ENCODE measurements at places on chromosomes 2 and 18. TPM values are rescaled to one million over a fixed set of nuclear protein-coding genes. Genes with fewer than 3 reads are reported as not detected.

Gene GAL3ST2
- total RNA-seq, result 1.3 TPM

Gene CYRIA
- total RNA-seq, result 1.8 TPM

GRCh38 chr2:8505311-8505920, 176.4 kb upstream of the ID2 start:
- DNase-seq, result no peak

Gene LOXHD1
- total RNA-seq, result not detected

GRCh38 chr2:24620936-24621335, 129.9 kb downstream of the NCOA1 start:
- no peak for DNase-seq

- DNase-seq, result no peak
These were observed 1.6 kb upstream of the LPIN1 start for GRCh38 chr2:11744631-11745394.

Gene CPSF3
- total RNA-seq, result 73.2 TPM

Gene SLC9A4
- total RNA-seq, result 0.09 TPM

DNA sequence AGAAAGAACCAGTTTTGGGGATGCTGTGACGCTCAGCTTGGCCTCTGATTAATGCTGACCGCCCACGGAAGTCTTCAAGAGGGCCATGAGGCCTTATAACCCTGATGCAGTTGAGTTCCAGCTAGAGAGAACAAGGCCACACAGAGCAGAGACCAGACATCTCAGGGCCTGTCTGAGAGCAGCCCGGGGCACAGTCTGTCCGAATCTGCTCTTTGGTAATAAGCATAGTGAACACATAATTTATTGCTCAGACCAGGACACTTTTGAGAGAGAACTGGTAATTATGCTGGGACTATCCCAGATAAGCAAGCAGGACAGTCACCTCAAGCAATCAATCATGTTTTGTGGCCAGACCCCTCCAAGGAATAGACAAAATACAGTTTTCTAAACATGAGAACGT, 68.5 kb downstream of the STPG4 start:
- no peak for DNase-seq

Gene FAM237A
- total RNA-seq, result not detected

Gene SLC11A1
- 0.18 TPM for total RNA-seq

- no peak for DNase-seq
These were observed 279.2 kb downstream of the GALR1 start for GRCh38 chr18:77528872-77529271.

Gene PAX8
- total RNA-seq, result 0.76 TPM

- no peak for DNase-seq
These were observed 249.8 kb downstream of the CYP26B1 start for GRCh38 chr2:71897836-71898235.

Gene FER1L5
- total RNA-seq, result not detected
